ENCODE measurements at places on chromosomes 12 and 14.

DNA sequence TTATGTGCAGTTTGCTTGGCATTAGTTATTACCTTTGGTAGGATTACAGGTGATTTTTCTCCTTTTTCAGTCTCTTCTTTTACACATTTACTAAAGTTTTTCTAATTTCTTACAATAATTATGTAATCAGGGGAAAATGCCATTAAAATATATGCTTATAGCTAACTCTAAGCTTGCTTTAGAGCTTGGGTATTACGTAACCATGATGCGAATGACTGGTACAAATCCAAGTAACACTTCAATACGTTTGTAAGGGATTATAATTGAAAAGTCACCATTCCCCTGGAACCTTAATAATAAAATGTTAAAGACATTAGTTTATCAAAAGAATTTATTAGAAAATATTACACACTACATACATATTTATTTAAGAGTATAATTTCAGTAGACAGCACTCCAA is 71.6 kb downstream of the SCAF11 start:
- no peak for DNase-seq

- DNase-seq, result no peak
Observed at GRCh38 chr14:89291351-89291940, 125.6 kb downstream of the FOXN3 start.

- DNase-seq, result no peak
Observed at GRCh38 chr12:132711080-132711843, 620 bp downstream of the PGAM5 start.

DNA sequence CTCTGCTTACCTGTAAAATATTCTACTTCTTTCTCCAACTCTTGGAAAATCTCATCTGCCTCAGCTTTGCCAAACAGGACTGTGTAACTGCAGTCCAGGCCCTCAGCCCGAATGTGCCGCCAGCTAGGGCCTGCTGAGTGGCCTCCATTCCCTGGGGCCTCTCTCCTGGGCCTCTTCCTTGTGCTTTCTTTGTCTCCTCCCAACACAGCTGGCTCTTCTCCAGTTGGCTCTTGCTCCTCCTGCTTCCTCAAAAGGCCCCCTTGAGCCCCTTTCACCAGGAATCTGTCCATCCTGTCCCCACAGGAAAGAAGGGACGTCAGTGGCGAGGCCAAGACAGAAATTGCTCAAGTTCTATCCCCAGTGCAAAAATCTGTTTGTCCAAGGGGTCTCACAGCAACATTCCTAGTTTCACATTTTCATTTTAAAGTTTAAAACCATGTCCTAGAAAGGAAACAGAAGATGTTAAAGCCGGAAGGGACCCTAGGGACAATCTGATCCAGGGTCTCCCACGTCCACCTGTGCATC is 713 bp downstream of the ALKBH2 start:
- no peak for DNase-seq

- no peak for DNase-seq
Observed at GRCh38 chr12:754851-755562, 2.6 kb downstream of the WNK1 start.

DNA sequence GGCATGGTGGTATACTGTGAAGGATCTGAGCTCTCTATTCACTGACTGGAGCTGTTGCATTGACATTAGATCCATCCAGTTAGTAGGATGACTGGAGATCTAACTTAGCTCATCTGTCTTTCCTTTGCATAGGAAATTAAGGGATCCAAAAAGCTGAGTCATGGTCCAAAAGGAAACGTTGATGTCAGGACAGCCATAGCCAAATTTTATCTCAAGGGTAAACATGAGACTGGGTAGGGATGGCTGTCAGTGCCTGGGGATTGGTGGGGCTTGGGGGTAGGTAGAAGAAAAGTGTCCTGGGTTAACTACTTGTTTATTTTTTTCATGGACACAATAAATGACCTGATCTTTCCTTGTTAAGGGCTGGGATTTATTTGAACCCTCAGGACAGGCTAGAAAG is 4.6 kb downstream of the FAM177A1 start:
- no peak for DNase-seq

DNA sequence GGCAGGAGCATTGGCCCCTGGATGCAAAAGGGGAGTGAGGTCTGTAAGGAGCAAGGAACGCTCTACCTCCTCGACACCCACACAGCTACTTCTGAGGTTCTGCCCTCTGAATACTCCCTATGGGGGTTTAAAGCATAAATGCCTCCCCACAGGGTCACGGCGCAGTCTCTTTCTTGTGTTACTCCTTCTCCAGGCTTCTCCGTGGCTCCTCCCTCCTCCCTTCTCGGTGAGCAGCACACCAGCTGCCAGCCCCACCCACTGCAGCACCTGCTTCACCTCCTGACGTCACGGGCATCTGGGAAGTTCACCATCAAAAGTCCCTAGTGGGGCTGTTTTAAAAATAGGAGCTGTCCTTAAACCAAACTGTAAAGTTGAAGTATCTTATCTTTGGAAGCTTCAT is 67.3 kb downstream of the SPTB start:
- peak; percentile 49 for DNase-seq
